ENCODE measurements at places on chromosomes 7 and 10.
A peak's percentile ranks its signal among the peaks of the same experiment; 100 is the strongest.

DNA sequence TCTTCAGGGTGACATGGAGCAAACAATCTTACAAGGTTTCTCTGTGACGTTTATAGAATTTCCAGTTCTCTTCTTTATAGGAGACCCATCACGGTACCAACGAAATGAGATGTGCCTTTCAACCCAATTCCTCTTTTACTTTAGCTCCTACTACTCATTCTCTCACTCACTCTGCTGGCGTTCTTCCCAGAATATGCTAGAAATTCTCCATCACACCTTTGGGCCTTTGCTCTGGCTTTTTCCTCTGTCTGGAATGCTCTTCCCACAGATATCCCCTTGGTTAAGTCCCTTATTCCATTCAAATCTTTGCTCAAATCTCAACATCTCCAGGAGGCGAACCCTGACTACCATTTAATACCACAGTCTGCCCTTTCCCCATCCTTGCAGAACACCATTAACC, 39.0 kb downstream of the SEMA3C start:
- no peak for DNase-seq

DNA sequence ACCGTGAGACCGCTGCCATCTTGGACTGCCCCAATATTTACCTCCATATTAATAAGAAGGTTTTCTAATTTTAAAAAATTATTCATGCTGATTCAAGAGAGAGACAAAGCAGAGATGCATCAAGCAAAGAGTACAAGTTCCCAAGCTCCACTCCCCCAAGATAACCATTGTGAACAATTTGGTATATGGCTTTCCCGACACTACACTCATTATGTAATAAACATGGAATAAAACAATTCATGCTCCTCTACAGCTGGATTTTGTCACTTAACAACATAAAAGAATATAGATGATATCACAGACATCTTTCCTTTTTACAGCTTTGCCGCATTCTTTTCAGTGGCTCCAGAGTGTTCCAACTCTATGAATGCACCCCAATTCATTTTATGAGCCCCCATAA, 307.6 kb downstream of the FGFR2 start:
- no peak for DNase-seq

DNA sequence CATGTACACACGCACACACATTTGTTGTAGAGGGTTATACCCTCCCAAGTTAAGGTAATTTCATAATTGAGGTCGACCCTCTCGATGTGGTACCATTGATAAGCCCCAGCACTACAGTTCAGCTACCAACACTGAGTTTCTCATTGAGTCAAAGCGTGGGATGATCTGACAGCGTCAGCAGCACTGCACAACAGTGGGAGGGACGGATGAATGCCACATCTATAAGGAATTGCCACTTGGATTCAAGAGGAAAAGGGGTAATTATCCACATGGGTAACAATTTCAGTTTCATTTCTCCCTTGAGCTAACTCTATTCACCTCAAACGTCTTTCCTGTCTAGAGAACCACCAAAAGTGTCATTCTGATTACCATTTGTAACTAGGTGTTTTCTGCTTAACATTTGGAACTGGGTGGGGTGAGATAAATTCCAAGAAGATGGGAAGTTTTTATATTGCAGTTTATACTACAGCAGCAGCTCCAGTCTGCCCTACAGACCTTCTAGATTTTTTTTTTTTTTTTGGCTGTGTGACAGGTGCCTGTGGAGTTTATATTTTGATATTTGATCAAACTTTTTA, 342.9 kb downstream of the AUTS2 start:
- no peak for DNase-seq

GRCh38 chr10:1107679-1108078, 51.5 kb downstream of the WDR37 start:
- no peak for DNase-seq

- DNase-seq = no peak
These were observed 56.4 kb upstream of the DKK1 start for GRCh38 chr10:52257692-52258075.

DNA sequence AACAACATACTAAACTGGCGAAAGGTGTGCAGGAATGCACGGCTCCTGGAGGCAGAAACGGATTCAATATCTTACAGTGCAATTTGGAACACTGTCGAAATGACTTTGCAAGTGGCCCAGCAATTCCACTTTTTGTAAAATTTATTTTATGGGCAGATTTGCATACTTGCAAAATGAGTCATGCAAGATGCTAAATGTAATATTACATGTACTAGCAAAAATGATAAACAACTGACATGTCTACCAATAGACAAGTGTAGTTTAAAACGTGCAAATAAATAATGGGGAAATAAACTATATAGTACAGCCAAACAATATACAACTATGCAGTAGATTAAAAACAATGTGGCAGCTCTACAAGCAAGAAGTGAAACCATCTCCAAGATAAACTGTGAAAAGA, 97.7 kb downstream of the ARHGAP12 start:
- DNase-seq = no peak

GRCh38 chr7:35781200-35781701, 19.6 kb upstream of the SEPTIN7 start:
- DNase-seq = no peak

GRCh38 chr7:2651336-2651735, 19.6 kb downstream of the TTYH3 start:
- DNase-seq = no peak

DNA sequence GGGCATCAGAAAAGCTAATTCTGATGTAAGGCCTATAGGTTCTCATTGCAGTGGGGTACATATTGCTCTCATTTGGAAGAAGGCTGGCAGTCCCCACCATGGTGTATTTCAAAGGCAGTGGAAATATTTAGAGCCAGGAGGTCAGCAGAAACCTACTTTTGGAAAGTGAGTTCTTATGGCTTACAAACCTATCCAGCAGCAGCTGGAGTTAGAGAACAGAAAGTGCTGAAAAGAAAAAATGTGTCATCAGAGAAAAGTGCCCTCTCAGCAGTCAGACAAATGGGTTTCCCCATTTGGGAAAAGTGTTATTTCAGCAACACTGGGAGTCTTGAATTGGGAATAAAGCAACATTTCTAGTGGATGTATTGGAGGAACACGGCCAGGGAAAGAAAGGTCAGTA, 105.7 kb upstream of the IGFBP3 start:
- no peak for DNase-seq

DNA sequence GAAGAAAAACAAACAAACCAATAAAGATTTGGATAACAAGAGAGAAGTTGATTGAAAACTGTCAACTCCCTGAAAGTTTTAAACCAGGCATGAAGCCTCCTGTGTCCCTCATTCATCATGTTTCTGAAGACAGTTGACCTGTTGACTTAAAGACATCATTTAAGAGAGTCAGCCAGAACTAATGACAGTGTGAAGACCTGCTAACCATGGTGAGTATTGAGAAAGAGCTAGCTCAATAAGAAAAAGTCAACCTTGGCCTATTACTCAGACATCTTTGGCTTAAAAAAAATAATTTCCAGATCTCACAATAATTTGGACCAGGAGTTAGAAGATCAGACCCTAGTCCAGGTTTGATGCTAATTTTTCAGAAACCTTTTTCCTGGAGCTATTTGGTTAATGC, 45.3 kb upstream of the ANKRD1 start:
- no peak for DNase-seq

GRCh38 chr7:40232242-40232893, 97.6 kb downstream of the SUGCT start:
- DNase-seq = peak; percentile 6

GRCh38 chr10:33330543-33331378, 3.7 kb downstream of the NRP1 start:
- peak; percentile 43 for DNase-seq

DNA sequence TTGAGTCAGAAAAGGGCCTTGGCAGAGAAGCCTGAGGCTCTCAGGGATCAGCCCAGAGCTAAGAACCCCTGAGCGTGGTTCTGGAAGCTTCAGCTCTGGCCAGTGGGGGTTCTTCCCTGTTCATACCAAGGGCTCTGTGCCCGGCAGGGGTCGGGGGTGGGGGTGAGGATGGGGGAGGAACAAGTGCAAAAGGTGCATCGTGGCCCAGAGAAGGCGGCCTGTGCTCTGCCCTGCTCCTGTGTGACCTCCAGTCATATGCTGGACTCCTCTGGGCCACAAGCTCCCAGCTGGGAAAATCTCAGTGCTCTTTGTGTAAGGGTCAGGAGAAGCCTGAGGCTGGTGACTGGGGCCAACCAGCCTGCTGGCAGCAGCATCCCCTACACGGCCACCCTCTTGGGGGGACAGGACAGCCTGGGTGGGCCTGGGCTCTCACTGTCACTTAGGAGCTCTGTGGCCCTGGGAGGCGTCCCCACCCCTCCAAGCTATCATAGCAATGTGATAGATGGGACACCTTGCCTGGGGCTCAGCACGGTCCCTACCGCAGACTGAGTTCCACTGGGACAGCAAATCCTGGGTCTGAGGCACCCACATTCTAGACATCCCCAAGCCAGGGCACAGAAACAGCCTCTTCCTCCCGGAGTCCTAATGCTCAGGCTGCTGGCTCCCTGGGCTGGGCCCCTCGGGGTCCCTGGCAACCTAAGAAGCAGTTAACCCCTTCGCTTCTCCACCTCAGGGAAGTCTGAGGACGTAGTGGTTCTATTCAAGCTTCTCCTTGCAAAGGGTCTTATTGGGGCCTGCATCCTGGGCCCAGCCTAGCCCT, 2.5 kb downstream of the MMRN2 start:
- DNase-seq = no peak

DNA sequence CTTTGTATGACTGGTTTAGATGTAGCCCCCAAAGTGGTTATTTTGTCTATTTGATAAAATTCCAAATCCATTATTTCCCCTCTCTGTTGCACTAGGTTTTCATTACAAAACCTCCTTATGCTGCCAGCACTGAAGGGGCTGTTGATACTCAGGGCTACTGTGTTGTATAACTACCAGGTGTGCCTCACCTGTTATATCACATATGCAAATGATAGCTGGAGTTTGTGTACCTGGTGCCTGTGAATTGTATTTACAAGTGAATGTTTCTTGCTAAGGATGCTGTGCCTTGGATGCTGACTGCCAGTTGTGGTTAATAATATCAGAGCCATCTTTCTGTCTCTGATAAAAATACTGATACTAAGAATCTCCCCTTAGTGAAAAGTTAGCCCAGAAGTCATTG, 84.8 kb upstream of the CCDC6 start:
- no peak for DNase-seq

DNA sequence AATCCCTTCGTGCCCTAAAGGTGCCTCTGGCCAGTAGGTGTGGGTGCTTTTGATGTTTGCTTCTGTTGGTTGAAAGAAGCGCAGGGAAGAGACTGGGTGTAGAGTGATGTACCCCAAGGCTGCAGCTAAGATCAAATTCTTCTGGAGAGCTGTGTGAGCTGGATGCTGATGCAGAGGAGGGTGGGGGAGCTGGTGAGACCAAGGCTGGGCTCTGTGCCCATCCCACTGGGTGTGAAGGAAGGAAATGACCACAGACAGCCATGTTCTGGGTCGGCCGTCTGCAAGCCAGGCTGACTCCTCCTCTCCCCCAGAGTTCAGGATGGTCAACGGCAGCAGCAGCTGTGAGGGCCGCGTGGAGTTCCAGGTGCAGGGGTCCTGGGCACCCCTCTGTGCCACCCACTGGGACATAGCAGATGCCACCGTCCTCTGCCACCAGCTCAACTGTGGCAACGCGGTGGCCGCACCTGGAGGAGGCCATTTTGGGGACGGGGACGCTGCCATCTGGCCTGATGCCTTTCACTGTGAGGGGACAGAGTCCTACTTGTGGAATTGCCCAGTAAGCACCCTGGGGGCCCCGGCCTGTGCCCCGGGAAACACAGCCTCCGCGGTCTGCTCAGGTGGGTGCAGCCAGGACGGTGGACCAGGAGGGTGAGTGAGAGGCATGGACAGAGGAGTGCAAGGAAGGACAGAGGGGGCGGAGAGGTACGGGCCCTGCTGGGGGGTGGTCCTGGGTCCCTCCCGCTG, 5.1 kb downstream of the SCART1 start:
- DNase-seq = no peak

DNA sequence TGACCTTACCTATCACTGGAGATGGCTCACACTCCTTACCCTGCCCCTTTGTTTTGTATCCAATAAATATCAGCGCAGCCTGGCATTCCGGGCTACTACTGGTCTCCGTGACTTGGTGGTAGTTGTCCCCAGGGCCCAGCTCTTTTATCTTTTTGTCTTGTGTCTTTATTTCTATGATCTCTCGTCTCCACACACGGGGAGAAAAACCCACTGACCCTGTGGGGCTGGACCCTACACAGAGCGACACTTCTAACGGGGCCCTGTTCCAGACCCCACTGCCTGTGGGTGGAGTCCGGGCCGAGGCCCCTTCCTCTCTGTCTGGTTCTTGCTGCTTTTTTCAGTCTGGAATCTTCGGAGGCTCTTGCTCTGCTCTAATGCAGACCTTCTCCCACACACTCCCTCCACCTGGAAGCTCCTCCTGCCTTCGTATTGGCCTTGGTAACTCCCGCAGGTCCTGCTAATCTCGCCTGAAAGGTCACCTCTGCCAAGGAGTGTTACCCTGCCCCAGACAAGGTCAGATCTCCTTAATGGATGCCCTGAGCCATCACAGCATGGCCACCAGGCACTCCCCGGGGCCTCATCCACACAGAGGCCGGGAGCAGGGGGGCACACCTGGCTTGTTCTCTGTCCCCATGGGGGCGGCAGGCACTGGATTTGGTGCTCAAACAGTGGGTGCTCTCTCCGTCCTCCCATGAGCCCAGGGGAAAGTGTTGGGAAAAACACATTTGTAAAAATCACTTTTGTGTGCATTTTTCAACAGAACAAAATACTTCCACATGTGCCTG, 531.7 kb downstream of the PTPRN2 start:
- DNase-seq = no peak

DNA sequence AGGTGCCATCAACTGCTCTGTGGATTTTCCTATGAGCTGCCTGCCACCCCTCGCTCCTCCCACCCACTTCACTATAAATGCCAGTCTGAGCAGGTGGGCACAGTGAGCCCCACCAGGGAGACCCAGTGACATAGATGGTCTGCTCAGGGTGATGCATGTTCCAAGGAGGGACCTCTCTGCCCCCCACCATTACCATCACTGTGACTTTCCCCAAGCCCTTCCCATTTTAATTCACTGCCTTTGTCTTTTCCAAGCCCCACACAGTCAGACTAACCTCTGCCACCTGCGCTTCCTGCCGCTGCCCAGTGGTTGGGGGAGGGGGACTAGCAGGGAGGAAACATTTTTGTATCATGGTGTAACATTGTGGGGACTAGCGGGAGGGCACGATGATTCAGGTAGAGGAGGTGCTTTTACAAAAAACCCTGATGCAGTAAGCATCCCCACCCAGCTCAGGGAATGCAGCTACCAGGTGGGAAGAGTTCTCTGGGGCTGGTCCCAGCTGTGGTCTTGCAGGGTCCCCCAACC, 24.6 kb downstream of the PRSS2 start:
- DNase-seq = peak; percentile 50

GRCh38 chr7:116957874-116958273, 4.6 kb downstream of the ST7 start:
- DNase-seq = no peak

GRCh38 chr7:77434570-77435275, 18.6 kb upstream of the GSAP start:
- no peak for DNase-seq

GRCh38 chr7:16113058-16113457, 308.3 kb downstream of the CRPPA start:
- no peak for DNase-seq

DNA sequence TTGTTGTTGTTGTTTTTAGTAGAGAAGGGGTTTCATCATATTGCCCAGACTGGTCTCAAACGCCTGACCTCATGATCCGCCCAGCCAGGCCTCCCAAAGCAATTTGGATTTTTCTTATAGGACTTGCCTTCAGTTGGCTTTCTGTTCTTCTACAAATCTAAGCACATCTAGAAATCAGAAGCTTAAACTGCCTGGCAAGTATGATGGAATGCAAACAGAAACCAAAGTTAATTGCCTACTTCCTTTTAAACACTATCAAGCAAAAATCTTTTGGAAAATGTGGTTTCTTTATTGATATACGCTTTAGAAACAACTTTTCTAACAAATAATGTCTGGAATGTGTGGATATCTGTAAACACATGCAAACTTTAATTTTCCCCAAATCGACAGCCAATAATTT, 64.9 kb downstream of the USP6NL start:
- DNase-seq = no peak
